NCI-H1417 (cell line): ENCODE measurements at places on chromosomes 2 and 18.

DNA sequence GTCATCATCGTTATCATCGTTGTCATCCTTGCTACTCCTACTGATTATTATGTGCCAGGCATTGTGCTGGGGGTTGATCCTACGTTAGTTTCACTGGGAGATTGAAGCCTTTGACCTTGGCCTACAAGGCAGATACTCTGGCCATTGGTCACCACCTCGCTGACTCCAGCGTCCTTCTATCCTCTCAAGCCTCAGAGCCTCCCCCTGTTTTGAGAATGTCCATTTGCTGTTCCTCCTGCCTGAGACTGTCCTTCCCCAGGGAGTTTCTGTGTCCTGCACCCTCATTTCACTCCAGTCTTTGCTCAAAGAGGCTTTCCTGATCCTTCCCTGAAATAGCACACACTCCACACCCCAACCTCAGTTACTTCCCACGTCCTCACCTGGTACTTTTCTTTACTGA is 57.8 kb downstream of the ACAA2 start:
- DNase-seq = no peak

DNA sequence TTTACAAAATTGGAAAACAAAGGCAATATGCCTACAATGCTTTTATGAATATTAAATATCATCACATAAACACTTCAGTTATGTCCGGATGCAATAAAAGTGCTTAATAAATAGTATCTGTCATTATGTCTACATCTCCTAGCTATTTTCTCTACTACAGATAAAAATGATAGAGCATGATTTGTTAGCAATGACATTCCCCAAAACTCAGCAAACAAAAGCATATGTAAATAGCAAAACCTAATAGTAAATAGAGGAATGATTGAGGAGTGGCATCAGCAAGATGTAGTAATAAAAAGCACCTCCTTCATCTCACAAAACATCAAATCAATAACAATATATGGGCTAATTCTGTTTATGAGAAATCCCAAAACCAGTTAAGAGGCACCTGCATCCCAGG is 46.5 kb upstream of the COL5A2 start:
- no peak for DNase-seq

- no peak for DNase-seq
Observed at GRCh38 chr2:18825838-18826237, 236.5 kb upstream of the NT5C1B start.

DNA sequence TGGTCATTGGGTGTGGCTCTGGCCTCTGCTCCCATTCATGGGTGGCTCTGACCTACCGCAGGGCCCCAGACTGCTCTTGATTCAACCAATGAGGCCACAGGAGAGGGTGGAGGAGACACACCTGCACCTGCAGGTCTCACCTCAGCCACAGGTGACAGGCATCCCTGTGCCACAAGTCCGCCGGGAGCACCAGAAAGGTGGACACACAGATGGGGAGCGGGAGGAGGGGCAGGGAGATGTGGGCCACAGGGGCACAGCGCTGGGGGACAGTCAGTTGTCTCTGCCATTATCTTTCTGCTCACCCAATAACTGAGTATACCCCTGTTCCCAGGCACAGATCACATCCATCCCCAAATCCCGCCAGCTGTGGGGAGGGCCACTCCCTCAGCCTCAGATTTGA is 189.1 kb upstream of the SALL3 start:
- DNase-seq = no peak

DNA sequence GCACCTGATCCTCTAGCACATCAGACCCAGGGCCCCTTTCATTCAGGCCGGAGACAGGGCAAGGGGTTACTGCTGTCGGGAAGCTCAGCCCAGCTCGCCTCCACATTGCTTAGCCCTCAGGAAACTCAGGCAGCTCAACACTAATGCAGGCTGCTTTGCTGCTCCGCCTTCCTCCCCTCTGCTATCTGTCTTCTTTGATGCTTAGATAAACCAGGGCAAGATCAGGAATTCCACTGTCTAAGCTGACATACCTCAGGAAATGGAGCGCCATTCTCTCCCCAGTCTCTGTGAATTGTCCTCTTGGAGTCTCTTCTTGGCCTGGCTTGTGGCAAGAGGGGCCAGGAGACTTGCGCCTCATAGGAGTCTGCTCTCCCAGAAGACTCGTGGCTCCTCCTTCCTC is 25.5 kb upstream of the EXOC6B start:
- no peak for DNase-seq

DNA sequence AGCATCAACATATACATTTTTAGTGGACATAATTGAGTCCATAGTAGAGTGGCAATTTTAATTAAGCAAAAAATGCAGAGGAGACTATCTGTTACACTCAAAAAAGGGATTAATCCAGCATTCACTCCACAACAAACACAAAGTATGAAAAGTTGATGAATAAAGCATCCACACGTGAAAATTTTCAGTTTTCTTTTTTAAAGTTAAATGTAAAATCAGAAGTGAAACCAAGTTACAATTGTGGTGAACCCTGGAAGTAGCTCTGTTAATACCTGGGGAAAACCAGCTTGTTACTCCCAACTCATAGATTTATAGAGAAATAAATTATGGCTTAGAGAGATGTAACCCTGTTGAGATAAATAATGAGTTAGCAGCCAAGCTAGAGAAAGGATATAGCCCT is 807.8 kb downstream of the TRIB2 start:
- DNase-seq = no peak

DNA sequence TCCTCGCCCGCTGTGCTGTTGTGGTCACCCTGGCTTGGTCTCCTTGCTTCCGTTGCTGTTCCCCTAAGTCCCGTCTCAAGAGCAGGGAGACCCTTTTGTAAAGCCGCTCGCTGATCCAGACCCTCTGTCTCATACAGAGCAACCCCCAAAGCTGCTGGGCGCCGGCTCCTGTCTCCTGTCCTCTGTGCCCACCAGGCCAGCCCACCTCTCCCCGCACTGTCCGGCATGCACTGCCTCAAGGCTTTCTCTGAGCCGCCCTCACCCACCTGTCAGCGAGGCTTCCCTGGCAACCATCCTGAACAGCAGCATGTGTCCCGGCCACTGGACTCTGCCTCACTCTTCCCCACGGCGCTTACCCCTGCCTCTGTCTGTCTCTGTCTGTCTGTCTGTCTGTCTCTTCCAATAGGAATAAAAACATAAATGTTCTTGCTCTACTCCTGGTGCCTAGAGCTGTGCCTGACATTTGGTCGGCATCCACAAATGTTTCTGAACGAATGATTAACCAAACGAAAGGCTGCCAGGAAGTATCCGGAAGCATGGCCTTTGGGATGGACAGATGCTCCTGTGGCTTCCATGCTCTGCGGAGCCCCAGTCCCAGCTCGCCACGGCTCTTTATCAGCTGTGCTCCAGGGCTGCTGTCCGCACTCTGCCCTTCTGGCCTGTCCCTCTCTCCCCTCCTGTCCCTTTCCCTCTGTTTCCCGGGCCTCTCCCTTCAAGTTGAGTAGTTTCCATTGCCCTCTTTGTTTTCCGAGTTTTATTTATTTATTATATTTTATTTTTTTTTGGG is 7.8 kb downstream of the COLEC11 start:
- no peak for DNase-seq

DNA sequence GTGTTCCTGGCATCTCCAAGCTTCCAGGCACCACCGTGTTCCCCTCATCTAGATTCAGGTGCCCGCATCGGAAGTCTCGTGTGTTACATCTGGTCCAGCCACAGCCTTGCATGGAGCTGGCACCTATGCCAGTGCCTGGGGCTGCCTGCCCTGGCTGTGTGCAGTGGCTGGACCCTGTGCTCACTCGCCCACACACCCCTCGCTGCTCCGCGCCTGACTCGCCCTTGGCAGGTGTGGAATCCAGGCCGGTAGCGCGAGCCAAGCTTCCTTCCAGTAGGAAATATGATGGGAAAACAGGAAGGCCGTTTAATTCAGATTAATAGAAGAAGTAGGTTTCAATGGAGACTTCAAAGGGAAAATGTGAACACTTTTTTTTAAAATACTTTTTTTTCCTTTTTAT is 78.0 kb downstream of the PTPN4 start:
- no peak for DNase-seq

GRCh38 chr2:173307293-173307692 is 47.4 kb upstream of the CDCA7 start:
- no peak for DNase-seq

DNA sequence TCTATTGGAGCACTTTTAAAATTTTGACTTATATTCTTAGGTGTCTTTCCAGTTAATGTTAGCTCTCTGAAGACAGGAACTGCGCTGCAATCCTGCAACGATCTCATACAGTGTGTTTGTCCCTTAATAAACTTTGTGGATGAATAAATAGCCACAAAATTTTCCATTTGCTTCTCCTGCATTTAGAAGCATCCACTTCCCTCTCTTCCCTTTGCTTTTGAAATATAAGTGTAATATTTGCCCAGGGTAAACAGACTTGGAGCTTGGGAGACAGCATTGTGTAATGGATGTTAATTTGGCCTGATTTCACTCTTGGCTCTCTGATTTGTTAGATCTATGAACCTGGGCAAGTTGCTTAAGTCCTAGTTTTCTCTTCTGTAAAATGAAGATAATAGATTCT is 58.2 kb upstream of the CD28 start:
- peak; percentile 9 for DNase-seq

DNA sequence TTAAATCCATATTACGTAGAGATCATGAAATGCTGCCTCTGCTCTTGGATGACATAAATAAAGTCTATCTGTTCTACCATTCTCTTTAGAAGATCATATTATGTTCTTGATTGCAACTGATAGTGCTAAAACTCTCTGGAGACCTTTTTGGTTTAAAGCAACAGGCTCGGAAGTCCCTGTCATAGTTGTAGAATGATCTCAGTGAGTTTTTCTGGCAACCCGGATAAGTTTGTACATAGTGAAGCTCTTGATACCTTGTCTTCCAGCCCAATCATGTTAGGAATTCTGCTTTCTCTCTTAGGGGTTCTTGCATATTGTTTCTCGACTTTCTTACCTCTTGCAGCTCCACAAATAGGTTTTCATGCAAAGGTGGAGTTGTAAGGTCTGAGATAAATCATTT is 156.1 kb downstream of the TTC27 start:
- DNase-seq = no peak

GRCh38 chr2:104874230-104874629 is 20.3 kb downstream of the POU3F3 start:
- no peak for DNase-seq

DNA sequence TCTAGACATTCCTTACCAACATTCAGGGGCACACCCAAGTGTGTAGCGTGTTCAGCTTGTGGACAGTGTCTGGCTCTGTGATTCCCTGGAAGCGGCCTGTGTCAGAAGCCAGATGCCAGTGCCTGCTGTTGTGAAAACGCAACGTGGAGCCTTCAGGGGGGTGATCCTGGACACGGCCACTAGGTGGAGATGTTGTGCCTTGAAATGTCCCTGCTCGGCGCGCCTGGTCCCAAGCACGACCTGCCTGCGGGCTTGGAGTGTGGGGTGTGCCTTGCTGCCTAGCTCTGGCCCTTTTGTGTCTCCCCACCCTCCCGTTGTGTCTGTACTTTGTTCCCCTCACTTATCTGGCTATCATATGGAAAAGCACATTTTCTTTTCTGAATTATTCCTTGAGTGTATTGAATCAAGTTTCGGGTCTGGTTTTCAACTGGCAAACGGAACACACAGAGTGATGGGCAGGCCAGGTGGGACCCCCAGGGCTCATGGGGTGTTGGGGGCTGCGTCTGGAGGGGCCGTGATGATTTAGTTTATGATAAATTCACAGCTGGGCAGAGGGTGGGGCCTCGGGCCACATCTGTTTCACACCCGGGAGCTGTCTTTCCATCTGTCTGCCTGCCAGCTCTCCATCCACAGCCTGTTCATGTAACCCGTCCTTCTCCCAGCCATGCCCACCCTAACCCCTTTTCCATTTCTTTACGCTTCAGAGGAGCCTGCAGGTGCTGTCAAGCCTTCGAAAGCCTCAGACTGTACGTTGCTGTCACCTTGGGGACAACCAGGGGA is 95.5 kb downstream of the DYSF start:
- peak; percentile 22 for DNase-seq

DNA sequence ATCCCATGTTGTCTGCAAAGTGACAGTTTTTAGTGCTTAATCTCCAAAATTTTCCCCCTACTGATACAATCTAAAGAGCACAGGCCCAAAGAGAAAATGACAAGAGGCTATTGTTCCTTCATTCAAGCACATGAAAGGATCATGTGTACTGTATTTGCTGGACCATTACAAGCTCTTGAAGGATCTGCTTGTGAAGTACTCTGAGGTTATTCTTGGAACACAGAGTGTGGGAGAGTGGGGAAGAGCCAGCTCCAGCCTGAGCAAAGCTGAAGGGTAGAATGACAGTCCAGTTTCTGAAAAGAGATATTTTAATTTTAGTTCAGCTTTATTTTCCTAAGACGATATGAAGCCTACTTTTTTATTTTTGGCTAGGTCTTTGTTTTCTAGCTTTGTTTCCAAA is 112.2 kb downstream of the GALNT3 start:
- no peak for DNase-seq

GRCh38 chr2:36480636-36481035 is 117.3 kb downstream of the FEZ2 start:
- no peak for DNase-seq

GRCh38 chr18:58321986-58322385 is 278.0 kb downstream of the NEDD4L start:
- DNase-seq = peak; percentile 76

- no peak for DNase-seq
Observed at GRCh38 chr2:157052685-157053224, 204.8 kb upstream of the GALNT5 start.

DNA sequence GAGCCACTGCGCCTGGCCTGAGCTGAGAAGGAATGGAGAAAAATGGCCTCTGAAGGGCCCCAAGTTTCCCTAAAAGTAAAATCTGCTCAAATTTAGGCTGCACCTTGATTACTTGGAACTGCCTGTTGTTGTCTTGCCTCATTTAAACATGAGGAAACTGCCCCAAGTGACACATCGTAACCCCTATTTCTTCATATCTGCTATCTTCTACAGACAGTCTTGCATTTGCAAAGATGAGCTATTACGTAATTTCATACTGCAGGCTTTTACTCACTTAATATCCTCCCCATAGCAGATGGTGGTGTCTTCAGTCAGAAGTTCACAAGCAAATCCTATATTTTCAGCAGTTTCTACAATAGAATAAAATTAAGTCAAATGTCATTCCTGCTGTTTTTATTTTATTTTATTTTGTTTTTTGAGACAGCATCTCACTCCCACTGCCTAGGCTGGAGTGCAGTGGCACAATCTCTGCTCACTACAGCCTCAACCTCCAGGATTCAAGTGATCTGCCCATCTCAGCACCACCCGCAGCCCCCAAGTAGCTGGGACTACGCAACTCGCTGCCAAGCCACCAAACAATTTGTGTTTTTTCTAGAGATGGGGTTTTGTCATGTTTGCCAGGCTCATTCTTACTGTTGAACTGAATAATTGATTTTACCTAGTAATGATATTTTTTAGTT is 45.3 kb upstream of the NARS1 start:
- DNase-seq = no peak
